ENCODE measurements at places on chromosomes 13 and 19.
A peak's percentile ranks its signal among the peaks of the same experiment; 100 is the strongest.

DNA sequence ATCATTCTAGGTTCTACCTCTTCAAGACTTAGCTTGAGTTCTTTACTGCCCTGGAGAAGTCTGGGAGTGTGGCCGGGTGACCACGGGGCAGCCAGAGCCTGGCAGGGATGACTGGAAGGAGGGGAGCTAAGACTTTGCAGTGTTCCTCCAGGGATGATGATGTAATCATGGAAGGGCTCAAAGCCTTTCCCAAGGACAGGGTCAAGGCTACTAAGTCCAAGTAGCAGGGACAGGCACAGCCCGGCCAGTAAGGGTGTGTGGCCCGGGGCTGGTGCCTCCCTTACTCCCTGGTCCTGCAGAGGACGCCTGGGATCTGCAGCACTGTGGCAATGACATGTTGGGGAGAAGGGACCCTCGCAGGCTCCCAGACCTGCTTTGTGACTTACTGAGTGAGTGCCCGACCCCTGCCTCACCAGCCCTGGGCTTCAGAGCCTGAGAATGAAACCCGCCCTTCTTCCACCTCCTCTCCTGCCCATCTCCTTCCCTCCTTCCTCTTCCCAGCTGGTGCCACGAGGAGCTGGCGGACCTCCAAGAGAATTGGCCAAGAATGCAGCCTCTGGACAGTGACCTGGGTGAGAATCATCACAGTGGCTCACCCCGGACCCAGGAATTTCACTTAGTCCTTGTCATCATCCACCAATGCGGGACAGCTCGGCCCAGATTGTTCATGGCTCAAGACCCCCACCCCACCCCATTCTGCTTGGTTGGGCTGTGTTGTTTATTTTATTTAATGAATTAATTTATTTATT, 15.6 kb upstream of the FBXO17 start:
- no peak for DNase-seq

DNA sequence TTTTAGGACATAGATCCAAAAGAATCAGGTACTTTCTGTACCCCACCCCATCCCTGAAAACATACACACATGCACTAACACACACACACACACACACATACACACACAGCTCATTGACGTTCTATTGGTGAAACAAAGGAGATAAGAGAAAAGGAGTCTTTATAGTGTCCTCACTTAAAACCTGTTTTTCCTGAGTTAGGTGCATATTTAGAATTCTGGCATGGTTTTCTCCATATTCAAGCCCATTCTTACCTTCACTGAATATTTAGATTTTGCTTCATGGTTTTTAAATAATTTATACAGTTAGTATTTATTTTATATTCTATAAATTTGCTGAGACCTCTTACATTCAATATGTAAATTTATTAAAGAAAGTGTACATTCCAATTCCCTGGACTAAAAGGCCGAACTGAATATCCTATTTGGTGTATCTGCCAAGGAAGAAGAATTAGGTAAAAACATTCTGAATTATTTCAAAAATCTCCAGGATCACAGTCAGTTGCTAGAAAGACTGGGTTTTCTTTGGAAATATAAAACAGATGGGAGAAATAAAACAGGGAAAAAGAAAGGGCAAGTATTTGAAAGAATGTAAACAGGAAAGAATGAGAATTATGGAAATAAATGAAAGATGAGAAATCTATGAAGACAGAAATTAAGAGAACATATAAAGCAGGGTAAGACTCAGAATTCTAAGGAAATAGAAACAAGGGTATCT, 556.2 kb downstream of the KCTD12 start:
- no peak for DNase-seq

DNA sequence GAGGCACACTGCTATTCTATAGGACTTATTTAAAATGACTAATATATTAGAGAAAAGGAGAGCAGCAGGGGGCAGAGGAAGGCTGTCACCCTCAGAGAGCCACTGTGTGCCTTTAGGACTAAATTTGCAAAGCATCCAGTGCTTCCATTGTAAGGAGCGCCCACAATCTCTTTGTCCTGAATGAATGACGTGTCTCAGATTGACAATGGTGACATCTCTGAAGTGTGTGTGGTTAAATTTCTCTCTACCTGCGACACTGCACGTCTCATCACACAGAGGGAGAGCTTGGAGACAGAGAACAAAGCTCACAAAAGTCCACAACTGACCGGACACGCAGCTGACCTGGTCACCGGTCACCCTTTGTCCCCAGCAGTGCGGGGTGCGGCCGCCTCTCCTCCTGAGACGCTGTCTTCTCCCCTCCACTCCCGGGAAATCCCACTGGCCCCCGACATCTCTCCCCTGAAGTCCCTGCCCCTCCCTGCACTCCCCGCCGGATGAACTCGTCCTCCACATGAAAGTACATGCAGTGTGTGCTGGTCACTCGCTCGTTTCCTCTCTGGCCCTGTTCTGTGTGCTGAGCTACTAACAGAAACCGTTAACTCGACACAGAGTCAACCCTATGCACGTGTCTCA, 107.2 kb downstream of the RAB20 start:
- no peak for DNase-seq

GRCh38 chr13:38008636-38009035, 139.1 kb upstream of the TRPC4 start:
- DNase-seq = no peak

GRCh38 chr13:97974773-97975172, 21.3 kb downstream of the IPO5 start:
- DNase-seq = no peak

DNA sequence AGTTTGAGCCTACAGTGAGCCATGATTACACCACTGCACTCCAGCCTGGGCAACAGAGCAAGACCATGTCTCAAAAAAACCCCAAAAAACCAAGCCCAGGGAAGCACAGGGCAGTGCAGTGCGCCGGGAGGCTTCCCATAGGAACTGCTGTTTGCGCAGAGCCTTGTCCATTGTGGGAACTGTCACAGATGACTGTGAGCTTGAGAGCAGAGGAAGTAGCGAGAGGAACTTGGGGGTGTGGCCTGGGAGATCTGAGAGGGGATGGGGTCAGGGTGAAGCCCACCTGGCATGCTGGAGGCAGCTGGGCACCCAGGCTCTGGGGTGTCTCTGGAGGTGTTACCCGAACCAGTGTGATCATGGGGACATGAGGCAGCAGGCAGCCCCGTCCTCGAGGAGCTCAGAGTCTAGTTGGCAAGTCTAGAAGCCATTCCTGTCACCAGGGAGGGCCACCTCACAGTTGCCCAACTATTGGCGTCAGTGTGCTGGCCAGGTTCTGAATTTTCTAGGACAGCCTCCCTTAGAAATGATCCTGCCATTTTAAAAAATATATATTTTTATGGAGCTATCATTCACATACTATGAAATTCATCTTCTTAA, 10.4 kb downstream of the KDM4B start:
- no peak for DNase-seq

GRCh38 chr13:114067381-114067885, 65.0 kb downstream of the RASA3 start:
- peak; percentile 36 for DNase-seq

DNA sequence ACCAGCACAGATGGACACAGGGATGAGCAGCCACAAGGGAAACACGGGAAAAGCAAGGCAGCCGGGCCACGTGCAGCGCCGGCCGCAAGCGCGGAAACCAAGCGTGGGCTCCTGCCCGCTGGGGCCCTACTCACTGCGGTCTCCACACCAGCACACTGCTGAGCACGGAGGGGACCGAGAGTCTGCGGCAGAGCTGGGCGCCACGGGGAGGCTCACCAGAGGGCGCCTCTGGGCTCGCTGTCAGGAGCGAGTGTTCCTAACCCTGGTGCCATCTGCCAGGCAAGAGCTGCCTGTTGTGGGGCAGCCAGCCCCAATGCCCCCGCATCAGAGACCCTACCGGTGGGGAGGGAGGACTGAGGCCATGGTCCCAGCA, 26.5 kb downstream of the MPND start:
- peak; percentile 78 for DNase-seq

- peak; percentile 52 for DNase-seq
Measured at GRCh38 chr19:35135389-35135909, 590 bp upstream of the LGI4 start.

DNA sequence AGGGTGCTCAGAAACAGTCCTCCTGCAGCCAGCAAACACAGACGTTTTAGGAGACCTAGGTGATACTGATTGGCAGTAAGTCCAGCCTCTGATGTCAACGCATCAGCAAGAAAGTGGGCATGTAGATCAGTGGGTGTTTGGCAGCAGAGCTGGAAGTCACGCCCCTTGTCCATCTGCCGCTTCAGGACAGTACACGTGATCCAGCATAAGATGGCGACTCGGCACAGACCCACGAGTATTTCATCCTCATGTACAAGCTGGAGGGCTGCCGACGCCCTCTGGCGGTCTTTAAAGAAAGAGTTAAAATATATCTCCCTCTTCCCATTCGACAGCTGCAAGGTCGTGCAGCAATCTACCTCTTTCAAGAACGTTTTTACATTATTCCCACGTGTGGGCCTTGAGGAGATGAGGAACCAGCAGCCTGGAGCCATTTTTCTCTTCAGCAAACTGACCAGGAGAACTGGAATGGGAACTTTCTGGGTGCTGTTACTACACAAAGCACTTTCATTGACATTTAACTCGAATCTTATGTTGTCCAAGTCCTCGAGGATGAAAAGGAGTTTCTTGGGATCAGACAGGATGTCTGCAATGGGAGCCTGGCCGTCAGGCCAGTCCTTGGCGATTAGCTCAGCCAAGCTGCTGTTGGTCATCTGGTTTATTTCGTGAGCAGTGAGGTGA, 22.3 kb downstream of the NLRP11 start:
- no peak for DNase-seq

GRCh38 chr13:72156760-72157159, 289.8 kb upstream of the DACH1 start:
- DNase-seq = no peak

GRCh38 chr19:5492635-5493409, 37.6 kb downstream of the ZNRF4 start:
- DNase-seq = no peak

DNA sequence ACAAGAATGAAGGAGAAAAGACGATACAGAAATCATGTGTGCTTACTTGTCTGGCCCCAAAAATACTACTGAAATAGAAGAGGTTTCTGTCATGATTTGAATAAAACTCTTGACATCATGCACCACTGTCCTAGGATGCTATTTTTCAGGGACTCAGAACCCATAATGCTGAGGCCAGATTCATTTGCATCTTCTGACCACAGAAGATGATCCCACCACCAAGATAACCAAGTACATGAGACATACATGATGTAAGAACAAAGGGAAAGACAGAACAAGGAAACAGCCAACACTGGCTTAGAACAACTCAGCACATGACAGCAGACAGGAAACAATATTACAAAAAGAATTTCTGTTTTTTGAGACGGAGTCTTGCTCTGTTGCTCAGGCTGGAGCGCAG, 2.5 kb downstream of the ZNF552 start:
- no peak for DNase-seq

- no peak for DNase-seq
Measured at GRCh38 chr13:109693213-109693612, 93.2 kb downstream of the IRS2 start.

DNA sequence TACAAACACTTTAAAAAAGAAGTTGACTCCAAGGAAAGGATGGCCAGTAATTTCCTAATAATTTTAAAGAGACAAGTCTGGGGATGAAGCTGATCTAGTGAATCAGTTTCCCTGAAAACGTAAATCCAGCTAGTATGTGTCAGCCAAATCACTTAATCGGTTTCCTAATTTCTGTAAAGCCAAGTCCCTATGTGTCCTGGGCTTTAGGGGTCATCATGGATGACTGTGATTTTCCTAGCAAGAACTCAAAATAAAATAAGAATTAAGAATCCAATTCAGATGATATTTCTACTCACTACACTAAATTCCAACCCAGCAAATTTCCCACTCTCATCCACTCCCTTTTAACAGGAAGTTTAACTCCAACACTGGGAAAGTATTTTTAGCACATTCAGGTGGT, 35.9 kb downstream of the ELF1 start:
- DNase-seq = no peak

DNA sequence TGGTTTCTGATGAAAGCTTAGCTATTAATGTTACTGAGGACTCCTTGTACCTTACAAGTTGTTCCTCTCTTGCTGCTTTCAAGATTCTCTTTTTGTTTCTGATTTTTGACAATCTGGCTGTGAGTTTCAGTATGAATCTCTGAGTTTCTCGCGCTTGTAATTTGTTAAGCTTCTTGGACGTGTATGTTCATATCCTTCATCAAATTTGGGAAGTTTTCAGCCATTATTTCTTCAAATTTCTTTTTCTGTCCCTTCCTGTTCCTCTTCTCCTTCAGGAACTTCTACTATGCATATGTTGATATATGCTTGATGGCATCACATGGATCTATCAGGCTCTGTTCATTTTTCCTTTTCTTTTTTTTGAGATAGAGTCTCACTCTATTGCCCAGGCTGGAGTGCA, 5.6 kb upstream of the URI1 start:
- no peak for DNase-seq

GRCh38 chr19:6534451-6535093, 3.7 kb downstream of the TNFSF9 start:
- DNase-seq = no peak

DNA sequence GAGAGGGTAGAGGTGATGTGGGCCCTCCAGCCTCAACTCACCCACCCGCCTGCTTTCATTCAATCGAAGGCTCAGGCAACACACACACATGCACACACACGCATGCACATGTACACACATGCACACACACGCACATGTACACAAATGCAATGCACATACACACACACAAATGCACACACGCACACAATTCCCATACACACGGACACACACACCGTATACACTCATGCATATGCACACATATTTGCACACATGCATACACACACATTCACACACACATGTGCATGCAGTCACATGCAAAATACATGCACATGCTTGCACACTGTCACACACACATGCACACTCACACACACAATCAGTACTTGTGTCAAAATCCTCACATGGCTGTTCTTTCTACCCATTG, 55.9 kb upstream of the SPACA7 start:
- no peak for DNase-seq

DNA sequence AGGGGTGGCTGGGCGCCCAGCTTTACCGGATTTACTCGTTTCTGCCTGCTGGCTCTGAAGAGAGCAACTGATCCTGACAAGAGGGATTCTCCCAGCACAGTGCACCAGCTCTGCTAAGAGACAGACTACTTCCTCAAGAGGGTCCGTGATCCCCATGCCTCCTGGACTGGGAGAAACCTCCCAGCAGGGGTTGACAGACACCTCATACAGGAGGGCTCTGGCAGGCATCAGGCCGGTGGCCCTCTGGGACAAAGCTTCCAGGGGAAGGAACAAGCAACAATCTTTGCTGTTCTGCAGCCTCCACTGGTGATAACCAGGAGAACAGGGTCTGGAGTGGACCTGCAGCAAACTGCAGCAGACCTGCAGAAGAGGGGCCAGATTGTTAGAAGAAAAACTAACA, 1192.5 kb upstream of the PRR20A start:
- no peak for DNase-seq

- DNase-seq = no peak
Measured at GRCh38 chr19:16077984-16078758, 1.9 kb downstream of the TPM4 start.

DNA sequence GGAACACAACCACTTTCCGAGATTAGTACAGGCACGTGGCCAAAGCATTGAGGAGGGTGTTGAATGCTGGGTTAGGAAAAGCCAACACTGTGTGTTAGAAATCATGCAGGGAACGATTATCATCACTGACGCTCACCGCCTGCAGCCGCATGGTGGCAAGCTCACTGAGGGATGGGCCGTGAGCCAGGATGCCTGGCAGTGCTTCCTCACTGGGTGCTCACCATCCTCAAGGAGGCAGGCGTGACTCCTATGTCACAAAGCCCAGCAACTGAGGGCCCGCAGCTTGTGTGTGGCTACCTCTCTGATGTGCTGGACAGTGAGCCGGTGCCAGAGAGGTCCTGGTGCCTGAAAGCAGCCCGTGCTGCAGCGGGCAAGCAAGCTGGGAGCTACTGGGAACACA, 30.4 kb upstream of the TIMM44 start:
- DNase-seq = no peak

Measured in CD4-positive, alpha-beta memory T cell (primary cell).